ENCODE measurements at places on chromosomes 1 and 21.

DNA sequence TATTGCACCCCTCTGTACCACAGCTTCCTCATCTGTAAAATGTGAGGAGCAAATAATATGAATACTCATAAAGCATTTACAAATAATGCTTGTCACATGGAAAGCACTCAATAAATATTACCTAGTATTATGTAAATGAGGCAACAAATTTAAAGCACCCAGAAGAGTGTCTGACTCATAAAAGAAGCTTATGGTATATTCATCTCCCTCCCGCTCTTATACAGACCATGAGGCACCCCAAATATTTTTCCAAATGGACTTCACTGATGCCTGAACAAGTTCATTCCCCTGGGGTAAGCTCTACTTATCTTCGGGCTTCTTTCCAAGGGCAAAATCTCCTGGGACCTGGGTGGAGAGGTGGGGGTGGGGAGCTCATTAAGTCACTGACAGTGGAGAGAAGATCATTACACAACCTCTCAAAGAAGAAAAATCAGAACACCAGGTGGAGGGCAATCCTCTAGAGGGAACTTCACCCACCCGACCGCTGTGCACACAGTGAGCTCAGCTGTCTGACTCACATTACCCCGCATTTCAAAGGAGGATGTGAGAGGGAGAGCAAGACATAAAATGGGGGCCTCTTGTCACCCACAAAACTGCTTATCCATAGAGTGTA is 166.2 kb downstream of the ASTN1 start:
- no peak for DNase-seq

DNA sequence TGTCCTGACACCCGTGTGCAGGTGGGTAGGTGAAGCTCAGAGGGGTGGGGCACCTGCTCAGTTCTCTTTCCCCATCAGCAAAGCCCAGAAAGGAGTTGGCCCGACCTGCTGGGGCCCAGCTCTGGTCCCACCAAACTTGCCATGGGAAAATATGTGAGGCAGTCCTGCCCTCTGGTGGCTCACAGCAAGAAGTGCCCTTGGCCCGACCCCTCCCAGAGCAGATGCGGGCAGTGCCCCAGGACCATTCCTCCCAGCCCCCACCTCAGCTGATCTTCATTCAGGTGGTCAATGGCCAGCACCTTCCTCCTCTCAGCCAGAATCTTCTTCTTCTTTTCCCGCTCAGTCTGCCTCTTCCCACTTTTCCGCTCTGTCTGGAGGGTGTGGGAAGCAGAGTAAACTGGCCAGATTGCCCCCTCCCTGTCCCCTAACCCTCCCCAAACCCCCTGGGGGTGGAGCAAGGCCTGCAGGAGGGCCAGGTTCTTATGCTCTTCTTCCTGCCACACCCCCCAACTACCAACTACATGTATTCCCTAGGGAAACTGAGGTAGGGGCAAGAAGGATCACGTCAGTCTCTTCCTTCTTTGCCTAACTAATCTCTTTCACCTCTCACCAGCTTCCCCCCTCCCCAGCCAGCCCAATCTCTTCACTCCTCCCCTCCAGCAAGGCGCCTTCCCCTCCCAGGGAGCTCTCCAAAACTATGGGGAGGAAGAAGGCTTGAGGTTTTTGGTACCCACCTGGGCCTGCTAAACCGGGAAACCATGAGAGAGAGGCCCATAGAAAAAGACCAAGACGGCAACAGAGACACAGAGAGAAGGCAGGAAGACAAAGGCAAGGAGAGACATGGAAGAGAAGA is 15.6 kb downstream of the TNNT2 start:
- no peak for DNase-seq

DNA sequence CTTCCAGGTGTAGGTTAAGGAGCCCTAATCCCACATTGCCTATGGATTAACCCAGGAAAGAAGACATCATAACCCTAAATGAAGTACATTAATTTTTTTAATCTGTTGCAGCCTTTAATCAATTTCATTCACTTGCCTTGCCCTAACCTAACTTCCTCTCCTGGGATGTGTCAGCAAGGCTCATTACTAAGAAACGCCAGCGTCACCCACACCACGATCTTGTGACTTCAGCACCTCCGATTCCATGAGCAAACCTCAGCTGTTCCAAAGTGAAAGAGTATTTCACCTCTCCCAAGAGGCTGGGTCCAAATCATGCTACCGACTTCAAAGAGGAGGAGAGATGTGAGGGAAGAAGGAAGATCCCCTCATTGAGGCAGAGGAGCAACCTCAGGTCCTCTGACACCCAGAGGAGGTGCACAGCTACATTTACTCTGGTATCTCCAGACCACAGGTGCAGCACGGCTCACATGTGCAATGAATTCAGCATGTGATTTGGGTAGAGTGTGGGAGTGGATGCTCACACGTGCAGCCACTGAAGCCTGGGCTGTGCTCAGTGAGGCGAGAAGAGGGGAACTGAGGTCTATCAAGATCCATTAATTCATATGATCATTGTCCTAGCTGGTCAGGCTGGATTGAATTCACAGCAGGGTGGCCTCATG is 134.1 kb downstream of the SLC30A10 start:
- DNase-seq: no peak

DNA sequence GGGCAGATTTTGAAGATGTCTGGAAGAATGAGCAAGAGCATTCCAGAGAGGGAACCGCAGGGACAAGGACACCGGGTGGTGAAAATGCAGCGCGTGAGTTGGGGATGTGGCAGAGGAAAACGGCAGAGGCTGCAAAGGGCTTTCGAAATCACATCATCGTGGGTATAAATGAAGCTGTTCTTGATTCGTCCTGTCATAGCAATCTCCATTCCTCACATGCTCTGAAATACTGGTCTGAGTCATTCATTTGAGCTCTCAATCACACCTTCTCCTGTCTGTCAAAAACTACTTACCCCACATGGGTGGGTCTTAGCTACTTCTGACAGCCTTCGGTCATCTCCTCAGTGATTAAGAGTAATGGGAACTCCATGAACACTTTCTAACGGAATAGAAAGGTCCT is 81.5 kb downstream of the ERG start:
- DNase-seq: no peak

DNA sequence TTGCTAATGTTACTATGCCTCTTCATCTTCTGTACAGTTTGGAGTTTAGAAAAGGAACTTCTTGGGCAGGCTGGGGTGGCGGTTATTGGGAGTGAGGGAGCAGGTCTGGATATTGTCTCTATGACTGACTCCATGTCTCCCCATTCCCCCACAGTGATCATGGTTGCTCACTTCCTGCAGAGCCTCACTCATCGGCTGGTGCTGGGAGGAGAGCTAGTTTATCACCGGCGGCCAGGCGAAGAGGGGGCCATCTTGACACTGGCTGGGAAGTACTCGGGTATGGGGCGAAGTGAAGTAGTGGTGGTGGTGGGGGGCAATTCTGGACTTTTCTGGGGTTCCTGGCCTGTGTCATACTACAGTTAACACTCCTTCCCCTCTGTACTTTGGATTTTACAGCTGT is 2.2 kb downstream of the TOMM40L start:
- DNase-seq: no peak

- no peak for DNase-seq
Measured at GRCh38 chr1:150566589-150567340, 12.6 kb downstream of the MCL1 start.

- DNase-seq: no peak
Measured at GRCh38 chr21:39263372-39263771, 50.1 kb downstream of the BRWD1 start.

GRCh38 chr1:76705560-76705959 is 161.7 kb upstream of the ST6GALNAC5 start:
- no peak for DNase-seq

DNA sequence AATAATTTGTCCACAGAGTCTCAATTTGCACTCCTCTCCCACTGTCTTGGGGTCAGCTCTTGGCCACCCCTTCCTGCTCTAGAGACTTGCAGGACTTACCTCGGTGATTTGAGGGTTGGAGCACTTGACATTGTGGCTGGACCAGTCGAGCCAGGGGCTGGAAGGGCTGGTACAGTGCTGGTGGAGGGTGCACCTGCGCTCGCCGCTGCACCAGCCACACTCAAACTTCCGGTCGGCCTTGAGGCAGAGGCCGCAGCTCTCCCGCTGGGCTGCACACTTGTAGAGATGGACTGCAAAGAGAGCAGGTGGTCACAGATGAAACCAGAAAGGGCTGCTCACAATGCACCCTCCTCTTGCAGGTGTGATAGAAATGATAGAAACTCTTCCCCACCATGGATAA is 165.0 kb downstream of the PLXNA2 start:
- DNase-seq: no peak

- DNase-seq: no peak
Measured at GRCh38 chr1:150288822-150289221, 4.8 kb upstream of the MRPS21 start.

- no peak for DNase-seq
Measured at GRCh38 chr1:222087221-222087920, 345.5 kb upstream of the DUSP10 start.

DNA sequence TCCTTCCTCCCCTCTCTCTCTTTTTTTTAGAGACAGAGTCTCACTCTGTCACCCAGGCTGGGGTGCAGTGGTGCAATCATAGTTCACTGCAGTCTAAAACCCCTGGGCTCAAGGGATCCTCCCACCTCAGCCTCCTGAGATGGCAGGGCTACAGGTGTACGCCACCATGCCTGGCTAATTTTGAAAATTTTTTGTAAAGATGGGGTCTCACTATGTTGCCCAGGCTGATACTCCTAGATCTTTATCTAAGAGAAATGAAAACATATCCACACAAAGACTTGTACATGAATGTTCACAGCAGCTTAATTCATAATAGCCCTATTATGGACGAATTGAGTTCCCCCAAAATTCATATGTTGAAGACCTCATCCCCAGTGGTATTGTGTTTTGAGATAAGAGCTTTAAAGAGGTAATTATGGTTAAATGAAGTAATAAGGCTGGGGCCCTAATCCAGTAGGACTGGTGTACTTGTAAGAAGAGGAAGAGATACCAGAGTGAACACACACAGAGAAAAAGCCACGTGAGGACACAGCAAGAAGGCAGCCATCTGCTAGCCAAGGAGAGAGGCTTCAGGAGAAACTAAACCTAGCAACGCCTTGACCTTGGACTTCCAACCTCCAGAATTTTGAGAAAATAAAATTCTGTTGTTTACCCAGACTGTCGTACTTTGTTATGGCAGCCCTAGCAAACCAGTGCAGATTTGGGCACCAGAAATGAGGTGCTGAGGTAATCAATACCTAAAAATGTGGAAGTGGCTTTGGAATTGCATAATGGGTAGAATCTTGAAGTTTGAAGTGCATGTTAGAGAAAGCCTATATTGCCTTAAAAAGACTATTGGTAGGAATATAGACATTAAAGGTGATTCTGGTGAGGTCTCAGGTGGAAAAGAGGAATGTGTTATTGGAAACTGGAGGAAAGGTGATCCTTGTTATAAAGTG is 13.2 kb downstream of the IFNLR1 start:
- DNase-seq: no peak

DNA sequence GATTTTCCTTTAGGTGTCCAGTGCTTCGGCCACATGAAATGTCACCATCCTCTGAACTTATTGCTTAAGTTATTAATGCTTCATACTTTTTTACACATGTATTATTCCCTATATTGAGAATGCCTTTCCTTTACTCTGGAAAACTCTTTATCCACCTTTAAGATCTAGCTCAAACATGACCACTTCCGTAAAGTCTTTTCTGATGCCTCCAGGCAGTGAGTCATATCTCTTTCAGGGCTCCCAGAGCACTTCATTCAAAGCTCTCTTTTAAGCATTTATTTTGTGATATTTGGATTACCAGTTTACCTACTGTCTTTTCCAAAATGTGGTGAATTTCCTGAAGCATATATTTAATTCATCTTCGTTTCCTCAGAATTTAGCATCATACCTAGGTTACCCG is 178.9 kb downstream of the HS2ST1 start:
- no peak for DNase-seq

- DNase-seq: no peak
Measured at GRCh38 chr1:160009081-160009480, 22.7 kb downstream of the PIGM start.

GRCh38 chr1:111351700-111352099 is 61.0 kb downstream of the CHIA start:
- DNase-seq: no peak

DNA sequence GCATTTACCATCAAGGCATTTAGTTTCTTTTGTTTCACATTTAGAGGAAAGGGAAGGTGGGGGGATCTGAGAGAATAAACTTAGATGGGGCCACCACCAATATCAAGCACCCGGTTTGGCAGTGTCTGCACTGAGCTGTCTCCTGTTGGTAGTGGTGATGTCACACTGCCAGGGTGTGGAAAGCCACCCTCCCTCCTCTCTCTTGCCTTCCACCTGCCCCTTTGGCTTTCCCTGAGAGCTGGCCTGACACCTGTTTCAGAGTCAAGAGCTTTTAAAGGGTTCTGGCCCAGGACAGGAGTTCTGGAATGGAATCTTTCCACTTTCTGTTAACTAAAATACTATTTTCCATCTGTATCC is 13.4 kb downstream of the ATF3 start:
- DNase-seq: no peak

DNA sequence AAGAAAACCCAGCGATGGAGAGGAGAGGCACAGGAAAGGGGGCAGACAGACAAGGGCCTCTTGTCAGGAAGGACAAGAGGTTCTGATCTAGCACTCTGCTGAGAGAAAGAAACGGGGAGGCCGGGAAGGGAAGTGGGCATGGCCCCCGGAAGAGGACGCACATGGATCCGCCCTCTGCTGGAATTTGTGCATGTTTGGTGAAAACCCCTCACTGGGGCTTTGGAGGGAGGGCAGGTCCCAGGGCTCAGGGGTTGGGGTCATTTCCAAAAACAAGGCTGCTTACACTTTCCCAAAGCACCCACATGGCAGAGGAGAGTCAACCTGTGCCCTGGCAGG is 32.4 kb upstream of the ECE1 start:
- DNase-seq: no peak

DNA sequence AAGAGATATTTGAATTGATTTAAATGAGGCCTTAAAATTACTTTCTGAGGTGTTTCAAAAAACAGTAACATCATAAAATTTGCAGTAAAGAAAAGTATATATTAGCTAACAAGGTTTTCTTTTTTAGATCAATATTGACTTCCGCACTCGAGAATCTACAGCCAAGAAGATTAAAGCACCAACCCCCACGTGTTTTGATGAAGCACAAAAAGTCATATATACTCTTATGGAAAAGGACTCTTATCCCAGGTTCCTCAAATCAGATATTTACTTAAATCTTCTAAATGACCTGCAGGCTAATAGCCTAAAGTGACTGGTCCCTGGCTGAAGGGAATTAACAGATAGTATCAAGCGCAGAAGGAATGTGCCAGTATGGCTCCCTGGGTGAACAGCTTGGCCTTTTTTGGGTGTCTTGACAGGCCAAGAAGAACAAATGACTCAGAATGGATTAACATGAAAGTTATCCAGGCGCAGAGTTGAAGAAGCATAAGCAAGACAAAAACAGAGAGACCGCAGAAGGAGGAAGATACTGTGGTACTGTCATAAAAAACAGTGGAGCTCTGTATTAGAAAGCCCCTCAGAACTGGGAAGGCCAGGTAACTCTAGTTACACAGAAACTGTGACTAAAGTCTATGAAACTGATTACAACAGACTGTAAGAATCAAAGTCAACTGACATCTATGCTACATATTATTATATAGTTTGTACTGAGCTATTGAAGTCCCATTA is 3.6 kb downstream of the RGS1 start:
- DNase-seq: no peak

- no peak for DNase-seq
Measured at GRCh38 chr1:203506858-203507626, 13.1 kb downstream of the OPTC start.

Data from stimulated activated CD8-positive, alpha-beta memory T cell treated with anti-CD3 and anti-CD28 coated beads, Interleukin-15, amount 100 ng/mL, for 24 hours (primary cell).